ENCODE measurements at places on chromosomes 6 and 20.
A peak's percentile ranks its signal among the peaks of the same experiment; 100 is the strongest.

GRCh38 chr20:53806683-53807401 is 213.2 kb upstream of the ZNF217 start:
- no peak for DNase-seq

- no peak for DNase-seq
These were observed 17.8 kb downstream of the ADGRF4 start for GRCh38 chr6:47716207-47716606.

DNA sequence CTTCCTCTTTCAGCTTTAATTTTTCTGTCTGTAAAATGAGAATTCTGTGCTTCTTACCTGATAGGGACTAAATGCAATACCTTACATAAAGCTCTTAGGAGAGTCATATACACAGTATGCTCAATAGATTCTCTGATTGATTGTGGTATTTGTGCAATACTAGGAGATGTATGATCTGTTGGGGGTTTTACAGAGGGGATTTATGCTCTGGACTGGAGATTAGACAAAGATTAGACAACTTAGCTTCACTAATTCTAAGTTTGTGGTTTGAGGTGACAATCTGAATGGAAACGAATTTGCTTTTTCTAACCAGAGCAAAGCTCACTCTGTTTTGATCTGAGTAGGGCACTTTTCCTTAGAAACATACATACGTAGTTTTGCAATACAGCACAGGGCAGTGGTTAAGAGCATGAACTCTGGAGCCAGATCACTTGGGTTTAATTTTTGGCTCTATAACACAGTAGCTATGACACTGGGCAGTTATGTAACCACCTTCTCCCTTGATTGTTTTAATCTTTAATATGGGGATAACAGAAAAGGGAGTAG is 126.2 kb downstream of the RNF144B start:
- DNase-seq: no peak

GRCh38 chr20:59018817-59019216 is 412 bp upstream of the TUBB1 start:
- peak; percentile 74 for DNase-seq

GRCh38 chr6:3438190-3439167 is 18.4 kb downstream of the SLC22A23 start:
- no peak for DNase-seq

- no peak for DNase-seq
These were observed 208.6 kb upstream of the MCHR2 start for GRCh38 chr6:100202417-100203194.

DNA sequence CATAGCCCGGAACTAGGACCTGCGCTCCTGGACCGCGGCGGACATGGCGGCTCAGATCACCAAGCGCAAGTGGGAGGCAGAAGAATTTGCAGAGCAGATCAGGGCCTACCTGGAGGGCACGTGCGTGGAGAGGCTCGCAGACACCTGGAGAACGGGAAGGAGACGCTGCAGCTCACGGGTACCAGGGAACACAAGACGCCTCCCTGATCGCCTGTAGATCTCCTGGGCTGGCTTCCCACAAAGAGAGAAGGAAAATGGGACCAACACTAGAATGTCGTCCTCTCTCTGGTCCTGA is 15.1 kb upstream of the HLA-A start:
- DNase-seq: no peak

- DNase-seq: no peak
These were observed 27.4 kb downstream of the CDC40 start for GRCh38 chr6:110207652-110208051.

DNA sequence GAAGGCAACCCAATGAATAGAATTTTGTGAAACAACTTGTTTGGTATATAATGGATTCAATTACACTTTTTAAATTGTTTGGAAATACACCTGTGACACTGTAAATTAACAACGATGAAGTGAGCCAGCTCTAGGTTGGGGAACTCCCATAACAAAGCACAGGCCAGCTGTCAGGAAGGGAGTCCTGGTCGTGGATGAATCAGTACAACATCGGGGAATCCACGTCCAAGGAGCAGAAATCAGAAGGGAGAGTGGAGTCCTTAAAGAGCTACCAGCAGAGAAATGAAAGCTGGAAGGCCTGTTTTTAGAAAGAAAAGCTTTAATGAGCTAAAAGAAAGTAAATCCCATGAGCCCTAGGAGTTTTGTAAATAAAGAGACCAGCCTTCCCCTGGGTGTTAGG is 223.1 kb upstream of the SLC35B3 start:
- DNase-seq: no peak

DNA sequence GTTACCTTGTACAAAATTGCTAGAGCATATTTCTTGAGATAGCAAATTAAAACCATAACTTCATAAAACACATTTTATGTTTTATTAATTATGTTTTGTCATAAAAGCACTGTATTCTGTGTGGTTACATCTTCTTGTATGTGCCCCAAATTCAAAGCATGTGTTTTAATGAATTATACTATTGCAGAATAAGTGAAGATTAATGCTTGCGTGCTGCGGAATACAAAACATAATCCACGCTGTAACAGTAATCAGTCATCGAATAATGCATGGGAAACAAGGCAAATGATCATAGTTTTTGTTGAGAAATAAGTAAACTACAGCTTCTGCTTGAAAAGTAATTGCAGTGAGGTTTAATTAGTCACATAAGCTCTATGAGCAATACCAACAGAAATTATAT is 459.2 kb upstream of the SOX4 start:
- no peak for DNase-seq

DNA sequence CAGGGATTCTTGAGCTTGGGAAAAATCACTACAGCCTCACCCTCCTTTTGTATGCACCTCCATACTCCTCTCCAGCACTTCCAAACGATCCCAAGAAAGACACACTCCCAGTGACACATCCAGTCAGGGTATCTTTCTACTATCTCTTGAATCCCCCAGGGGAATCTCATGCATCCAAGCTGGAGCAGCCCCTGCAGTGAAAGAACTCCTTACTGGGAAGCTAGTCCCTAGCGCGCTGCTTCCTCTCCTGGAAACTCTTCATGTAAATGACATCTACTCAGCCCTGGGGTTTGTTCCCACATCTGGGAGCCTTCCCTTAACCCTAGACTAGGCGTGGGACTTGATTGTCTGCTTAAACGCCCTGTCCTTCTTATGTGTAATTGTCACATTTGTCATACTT is 329.1 kb upstream of the QKI start:
- DNase-seq: no peak

DNA sequence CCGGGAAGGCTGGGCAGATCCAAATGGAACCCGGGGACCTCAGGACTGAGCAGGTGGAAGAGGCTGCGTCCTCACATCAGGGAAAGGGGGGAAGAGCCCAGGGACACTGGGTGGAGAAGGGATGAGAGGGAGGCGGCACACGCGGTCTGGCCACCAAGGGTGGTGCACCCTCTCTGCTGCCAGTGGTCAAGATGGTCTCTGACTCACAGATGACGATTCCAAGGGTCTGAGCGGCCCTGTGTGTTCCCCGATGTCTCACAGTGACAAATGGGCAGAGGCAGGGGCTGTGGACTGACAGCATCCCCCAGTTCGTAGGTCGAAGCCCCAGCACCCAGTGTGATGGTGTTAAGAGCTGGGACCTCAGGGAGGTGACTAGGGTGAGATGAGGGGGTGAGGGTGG is 32.1 kb downstream of the SLCO4A1 start:
- no peak for DNase-seq

DNA sequence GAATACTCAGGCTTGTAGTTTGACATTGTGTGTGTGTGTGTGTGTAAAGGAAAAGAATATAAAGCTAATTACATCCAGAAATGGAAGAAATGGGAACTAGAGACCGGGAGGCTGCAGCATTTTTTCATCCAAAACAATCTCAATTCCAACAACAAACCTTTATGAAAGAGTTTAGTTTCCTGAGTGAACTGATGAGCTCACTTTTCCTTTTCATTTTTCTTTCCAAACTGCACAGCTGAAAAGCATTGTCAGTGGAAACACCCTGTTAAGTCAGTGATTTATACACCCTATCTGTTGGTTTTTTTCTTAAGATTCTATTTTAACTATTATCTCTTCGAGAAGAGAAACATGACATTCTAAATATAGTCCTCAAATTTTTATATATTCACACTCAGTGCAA is 130.9 kb downstream of the RFPL4B start:
- no peak for DNase-seq

- DNase-seq: no peak
These were observed 6.7 kb downstream of the TEAD3 start for GRCh38 chr6:35489995-35490791.

DNA sequence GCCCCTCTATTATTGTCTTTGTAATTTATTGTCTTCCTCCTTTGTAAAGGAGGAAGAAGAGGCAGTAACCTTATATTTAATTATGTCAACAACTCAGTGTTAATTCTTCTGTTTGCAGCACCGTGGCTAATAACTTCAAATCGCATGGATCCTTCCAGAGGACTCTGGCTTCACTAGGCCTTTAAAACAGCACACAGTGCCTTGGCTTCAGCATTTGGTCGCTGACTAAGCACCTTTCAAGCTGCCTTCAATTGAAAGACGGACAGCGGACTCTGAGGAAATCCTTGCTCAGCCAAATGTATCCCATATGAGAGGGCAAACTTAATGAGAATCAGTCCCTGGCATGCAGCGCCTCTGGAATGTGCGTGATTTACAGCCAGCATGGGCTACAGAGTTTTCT is 64.2 kb downstream of the SGK1 start:
- DNase-seq: no peak

DNA sequence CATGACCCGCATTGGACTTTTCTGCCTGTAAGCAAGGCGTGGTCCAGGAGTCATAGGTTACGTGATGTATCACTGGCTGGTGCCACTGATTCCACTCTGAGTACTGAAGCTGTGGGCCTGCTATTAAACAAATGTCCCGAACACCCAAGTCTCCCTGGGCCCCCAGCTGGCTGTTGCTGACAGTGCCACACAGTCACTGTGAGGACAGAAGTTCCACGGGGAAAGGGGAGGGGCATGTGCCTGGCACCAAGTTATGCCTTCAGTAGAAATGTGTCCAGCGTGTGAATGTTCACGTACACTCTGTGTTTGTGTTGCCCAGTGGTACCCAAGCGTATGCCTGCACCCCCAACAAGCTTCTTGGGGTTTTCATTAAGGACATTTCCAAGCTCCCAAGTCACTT is 171.4 kb upstream of the QKI start:
- DNase-seq: no peak

DNA sequence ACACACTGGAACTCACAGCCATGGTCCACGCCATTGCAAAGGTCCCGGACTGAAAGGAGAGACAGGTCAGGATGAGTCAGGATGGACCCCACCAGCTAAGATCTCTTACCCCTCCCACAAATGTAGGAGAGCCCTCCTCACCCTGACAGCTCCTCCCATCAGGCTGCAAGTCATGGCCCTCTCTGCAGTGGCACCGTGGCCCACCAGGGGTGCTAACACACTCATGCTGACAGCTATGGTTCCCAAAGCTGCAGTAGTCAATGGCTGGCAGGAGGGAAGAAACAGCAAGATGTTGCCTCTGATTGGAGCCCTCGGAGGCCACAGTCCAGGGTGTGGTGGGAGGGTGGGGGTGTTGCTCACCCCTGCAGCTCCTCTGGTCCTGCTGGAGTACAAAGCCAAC is 5.7 kb upstream of the RBPJL start:
- no peak for DNase-seq

- no peak for DNase-seq
These were observed 262.3 kb downstream of the ZNF217 start for GRCh38 chr20:53331151-53331973.

DNA sequence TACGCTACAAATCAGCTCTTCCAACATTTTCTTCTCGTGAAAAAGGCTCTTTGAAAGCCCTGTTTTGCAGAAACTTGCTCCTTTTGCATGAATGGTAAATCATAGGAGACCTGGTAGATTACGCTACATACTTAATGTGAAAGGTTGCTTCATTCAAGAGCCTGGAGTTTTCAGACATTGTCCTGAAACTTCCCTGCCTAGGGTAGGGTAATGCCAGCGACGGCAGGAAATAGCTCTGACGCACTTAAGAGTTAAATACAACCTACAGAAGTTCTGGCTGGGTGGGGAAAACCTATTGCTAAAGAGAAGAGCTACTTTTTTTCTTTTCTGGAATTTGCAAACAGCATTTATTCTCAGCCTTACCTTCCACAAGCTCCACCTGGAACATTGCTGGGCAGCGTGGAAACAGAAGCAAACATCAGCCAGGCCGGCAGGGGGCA is 144.5 kb downstream of the LPA start:
- no peak for DNase-seq

GRCh38 chr20:17932396-17932795 is 36.2 kb downstream of the SNX5 start:
- no peak for DNase-seq

DNA sequence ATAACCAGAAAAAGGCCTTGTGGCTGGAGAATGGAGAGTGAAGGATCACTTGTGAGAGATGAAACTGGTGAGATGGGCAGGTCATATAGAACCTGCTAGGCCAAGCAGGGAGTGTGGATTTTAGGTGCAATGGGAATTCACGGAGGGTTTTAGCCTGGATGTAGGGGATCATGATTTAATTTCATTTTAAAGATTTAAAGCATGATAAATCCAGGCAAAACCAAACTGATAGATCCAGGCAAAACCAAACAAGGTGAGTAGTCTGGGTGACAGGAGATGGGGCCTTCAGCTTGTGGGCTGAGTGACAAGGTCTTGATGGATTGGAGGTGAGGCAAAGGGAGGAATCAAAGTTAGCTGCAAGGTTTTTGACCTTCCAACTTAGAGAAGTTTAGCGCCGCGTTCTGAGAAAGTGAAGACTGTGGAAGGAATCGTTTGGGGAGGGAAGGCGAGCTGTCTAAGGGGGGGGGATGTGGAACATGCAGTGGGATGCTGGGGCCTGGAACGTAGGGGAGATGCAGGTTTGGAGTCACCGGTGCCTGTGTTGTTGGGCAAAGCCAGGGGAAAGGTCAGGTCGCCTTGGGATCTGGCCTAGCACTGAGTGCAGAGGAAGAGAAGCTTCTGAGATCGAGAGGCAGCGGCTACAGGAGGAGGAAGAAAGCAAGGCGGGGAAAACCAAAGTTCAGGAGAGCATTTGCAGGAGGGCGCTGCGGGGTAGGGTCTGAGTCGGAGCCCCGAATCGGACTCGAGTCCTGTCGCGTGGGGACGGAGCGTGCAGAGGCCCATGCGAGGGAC is 1.3 kb upstream of the PLCG1 start:
- no peak for DNase-seq

DNA sequence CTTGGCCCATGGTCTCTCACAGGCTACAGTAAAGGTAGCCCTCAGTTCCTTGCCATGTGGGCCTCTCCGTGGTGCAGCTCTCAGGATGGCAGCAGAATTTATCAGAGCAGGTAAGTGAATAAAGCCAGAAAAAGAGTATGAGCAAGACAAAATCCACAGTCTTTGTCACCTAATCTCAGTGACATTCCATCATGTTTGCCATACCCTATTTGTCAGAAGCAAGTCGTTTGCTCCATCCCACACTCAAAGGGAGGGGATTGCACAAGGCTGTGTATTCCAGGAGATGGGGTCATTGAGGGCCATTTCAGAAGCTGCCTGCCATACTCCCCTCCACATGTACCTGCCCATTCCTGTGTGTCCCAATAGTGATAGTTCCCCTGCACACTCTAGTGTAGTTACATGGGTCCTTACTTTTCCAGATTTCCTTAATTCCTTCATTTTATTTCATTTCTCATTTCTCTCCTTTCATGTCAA is 24.2 kb downstream of the ISM1 start:
- DNase-seq: peak; percentile 9
